ENCODE measurements at places on chromosomes 4 and X. TPM values are rescaled to one million over a fixed set of nuclear protein-coding genes. Genes with fewer than 3 reads are reported as not detected.

GRCh38 chr4:142875117-142875516 is 29.0 kb upstream of the INPP4B start:
- DNase-seq: no peak

- DNase-seq: no peak
These were observed 133.8 kb upstream of the STIM2 start for GRCh38 chr4:26726655-26727387.

TCEAL5 gene
- total RNA-seq: 1.1 TPM

DNA sequence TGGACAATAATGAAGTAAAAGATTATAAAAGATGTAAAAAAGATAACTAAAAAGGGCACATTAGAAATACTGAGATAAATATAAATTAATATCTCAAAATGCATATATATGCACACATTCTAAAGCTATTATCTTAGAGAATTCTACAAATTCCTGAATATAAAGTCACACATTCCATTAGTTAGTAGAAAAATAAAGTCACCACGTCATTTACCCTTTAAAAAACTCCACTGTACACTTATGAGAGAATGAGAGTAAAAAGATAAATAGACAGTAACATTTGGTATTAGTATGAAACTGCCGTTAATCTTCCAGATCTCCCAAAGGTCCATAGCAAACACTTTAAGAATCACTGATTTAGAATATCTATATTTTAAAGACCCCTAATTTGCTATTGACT is 67.2 kb upstream of the IL15 start:
- no peak for DNase-seq

Measured in ureter (tissue), 1 donor.